ENCODE measurements at places on chromosomes 4 and X.

GRCh38 chrX:8323356-8323755 lies 141.3 kb upstream of the VCX3B start:
- no peak for DNase-seq

- no peak for DNase-seq
Observed at GRCh38 chr4:38710053-38710452, 46.1 kb downstream of the KLF3 start.

DNA sequence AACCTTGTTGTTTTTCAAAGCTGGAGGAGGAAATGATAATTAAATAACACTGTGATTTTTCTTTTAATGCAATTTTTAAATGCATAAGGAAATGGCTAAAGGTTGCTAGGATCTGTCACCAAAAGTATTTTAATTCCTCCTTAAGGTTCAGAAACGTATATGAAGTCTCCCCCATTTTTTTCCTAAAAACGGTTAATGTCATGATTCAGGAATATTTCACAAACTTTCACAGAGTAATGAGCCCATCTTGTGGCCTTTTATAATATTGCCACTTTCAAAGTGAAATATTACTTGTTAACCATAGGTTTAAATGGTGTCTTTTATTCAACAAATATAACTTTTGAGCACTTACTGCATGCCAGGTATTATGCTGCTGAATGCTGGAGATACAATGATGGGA lies 99.5 kb upstream of the USP38 start:
- no peak for DNase-seq

- no peak for DNase-seq
Observed at GRCh38 chrX:40207626-40208025, 109.9 kb upstream of the BCOR start.

DNA sequence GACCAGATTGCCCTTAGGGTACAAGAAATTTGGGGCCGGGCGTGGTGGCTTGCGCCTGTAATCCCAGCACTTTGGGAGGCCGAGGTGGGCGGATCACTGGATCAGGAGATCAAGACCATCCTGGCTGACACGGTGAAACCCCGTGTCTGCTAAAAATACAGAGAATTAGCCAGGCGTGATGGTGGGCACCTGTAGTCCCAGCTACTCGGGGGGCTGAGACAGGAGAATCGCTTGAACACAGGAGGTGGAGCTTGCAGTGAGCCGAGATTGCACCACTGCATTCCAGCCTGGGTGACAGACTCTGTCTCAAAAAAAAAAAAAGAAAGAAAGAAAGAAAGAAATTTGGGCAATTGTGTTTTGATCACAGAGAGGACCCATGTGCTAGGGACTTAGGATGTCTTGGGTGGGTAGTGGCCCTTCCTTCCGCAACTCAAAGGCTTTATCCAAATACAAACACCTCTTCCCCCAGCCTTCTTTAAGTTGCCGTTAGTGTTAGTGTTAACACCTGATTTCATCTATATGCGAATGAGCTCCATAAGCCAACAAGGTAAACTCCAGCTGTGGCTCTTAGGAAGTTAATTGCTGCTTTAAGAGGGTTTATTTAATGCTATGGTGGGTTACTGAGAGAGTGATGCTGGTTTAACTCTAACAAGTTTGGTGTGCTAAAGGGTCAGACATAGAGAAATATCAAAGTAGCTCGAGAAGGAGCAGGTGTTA lies 8.6 kb upstream of the CCDC110 start:
- no peak for DNase-seq

DNA sequence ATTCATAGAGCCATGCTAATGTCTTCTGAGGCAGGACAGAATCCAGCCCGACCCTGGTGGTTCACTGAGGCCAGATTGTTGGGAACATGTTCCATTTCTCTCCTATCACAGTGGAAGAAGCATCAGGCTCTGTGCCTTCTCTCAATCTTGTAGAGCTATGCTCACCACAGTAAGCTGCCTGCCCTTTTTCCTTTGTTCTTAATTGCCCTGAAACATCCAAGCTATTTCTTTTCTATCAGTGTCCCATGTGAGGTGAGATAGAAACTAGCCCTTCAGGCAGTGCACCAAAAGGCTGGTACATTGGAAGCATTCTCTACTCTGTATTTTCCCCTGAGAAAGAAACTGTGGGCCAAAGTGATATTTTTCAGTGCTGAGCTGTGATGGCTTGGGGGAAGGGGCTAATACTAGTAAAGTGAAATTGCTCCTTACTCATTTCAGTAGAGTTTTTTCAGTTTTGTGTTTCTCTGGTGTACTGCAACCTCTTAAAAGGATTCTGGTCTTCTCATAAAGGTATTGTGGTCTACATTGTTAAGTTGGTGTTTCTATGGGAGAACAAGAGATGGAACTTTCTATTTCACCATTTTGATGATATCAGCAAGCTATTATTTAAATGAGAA lies 611.2 kb downstream of the RPA4 start:
- no peak for DNase-seq

DNA sequence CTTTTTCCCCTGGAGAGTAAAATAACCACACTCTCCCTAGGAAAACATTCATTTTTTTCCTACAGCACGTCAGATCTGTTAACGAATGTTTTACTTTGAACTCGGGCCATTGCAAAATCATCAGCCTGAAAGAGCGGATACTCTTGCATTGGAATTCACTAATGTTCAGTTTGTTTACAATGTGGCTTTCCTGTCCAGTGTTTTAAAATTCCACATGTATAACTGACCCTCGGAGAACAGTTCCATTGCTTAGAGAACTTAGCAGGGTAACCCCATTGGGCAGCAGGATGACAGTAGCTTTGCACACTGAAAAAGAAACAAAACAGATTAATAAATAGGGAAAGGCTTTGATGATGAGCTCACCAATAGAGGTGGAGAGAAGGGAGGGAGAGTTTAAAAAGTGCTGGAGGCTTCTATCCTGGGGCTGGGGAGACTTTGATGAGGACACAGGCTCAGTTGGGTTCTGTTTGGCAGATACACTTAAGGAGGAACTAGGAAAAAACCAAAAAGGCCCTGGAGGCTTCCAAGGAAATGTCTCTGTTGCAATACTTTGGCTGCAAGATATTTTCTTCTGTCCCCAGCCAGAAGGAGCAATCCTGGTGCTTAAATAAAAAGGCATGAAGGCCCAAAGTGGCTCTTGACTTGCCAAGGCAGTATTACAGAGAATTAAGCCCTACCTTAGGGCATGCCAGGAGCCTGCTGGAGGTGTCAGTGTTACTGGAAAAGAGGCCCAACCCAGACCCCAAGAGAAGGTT lies 143.1 kb downstream of the ARSF start:
- DNase-seq, result no peak

- no peak for DNase-seq
Observed at GRCh38 chrX:134868771-134869495, 121.9 kb upstream of the SMIM10 start.

DNA sequence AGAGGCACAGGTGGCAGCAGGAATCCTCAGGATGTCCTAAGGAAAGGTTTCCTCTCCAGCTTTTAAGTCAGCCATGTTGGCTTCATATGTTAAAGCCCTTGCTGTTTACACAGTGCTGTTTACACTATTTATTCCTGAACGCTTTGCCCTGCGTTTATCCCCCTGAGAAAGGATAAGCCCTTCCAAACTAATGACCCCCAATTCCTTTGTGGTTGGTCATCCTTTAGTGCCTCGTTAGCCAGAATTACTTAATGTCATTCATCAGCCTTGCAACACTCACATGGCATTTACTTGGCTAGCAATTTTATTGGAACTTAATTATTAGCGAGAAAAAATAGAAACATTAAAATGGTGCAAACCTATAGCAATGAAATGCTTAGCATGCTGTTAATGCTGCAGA lies 23.8 kb downstream of the VCX2 start:
- DNase-seq, result no peak

GRCh38 chrX:37785569-37785968 lies 5.7 kb downstream of the CYBB start:
- no peak for DNase-seq

DNA sequence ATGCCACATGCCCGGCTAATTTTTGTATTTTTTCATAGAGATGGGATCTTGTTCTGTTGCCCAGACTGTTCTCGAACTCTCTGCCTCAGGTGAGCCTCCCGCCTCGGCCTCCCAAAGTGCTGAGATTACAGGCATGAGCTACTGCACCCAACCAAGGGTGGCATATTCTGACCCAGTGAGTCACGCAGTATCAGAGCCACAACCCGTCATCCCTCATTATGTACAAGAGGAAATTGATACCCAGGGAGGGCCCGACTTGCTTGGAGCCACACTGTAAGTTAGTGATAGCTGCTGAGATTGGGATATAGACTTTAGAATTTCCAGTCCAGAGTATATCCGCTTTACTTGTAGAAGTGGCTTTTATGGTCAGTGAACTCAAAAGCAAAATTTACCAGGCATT lies 14.6 kb downstream of the CCKAR start:
- DNase-seq, result no peak

DNA sequence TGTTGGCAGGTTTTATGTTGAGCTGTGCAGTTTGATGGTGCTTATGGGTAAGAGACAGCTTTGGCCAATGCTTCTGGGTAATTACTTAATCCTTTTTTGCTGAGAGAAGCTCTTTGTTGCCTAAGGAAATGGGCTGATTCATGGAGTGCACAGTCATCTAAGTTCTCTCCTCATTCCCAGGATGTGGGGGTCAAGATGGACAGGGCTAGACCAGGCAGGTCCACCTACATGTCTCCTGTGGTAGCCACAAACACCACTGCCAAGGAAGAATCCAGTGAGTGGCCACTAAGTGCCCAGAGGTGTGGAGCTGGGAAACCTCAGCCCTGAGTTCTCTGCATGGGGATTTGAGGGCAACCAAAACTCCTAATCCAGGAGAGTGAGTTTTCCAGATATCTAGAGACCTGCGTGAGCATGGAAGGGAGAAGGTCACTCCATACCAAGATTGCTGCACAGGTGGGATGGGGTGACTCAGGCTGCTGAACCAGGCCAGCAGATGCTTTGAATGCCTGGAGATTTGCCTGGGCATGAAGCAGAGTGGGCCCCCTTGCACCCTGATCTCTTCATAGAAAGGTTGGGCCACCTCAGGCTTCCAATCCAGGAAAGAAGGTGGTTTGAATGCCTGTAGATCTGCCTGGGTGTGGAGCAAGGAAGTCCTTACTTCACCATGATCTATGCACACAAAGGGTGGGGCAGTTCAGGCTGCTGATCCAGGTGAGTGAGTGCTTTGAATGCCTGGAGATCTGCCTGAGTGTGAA lies 234.8 kb upstream of the GNPDA2 start:
- DNase-seq, result no peak

DNA sequence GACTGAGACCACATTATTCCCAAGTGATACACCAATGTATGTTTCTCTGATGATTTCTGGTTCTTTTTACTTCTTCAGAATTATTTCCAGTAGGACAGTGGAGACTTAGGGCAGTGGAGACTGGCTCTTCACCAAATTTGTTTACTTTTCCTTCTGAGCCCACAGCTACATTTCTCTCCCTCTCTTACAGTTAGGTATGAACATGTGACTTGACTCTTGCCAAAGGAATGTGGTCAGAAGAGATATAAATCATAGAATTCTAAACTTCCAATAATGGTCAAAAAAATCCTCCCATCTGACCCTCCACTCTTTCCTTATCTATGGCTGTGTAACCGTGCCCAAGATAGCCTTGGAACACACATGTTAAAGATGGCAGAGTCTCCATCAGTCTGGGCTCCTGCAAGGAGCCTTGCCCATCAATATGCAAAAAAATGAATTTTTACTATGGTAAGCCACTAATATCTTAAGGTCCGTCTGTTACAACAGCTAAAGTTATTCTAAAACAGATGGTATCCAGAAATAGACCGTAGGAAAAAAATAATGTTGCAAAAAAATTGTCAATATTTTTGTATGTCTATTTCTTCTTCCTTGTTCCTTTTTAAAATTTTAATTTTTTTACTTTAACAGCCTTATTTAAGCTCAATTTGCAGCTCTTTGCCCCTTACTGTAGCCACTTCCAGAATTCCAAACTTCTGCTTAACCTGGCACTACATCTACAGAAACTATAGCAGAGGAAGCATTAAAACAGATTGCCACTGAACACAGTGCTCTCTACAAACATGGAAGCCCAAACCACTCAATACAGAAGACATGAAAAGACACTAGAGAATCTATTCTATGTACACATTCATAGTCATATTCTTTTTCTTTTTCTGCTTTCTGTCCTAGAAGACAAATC lies 260.7 kb downstream of the COL25A1 start:
- DNase-seq, result no peak

DNA sequence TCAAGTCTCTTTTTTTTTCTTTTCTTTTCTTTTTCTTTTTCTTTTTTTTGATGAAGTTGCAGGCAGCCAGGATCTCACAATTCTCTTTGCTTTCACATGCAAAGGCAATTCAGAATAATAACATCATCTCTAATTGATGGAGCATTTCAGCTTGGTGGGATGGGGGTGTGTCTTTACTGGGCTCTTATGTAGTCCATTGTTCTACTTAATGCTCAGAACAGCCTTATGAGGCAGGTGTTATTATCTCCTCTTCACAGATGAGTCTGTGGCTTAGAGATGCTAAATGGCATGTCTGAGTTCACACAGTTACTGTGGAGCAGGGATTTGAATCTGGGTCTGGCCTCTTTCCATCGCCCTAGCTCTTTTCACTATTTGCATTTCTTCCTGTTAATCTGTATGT lies 70.2 kb downstream of the TRPC5 start:
- no peak for DNase-seq

- DNase-seq, result no peak
Observed at GRCh38 chr4:95215991-95216605, 332.7 kb downstream of the UNC5C start.

Data from cerebellar nuclear complex (tissue), 1 donor.